ENCODE measurements at places on chromosomes 2 and 18.

DNA sequence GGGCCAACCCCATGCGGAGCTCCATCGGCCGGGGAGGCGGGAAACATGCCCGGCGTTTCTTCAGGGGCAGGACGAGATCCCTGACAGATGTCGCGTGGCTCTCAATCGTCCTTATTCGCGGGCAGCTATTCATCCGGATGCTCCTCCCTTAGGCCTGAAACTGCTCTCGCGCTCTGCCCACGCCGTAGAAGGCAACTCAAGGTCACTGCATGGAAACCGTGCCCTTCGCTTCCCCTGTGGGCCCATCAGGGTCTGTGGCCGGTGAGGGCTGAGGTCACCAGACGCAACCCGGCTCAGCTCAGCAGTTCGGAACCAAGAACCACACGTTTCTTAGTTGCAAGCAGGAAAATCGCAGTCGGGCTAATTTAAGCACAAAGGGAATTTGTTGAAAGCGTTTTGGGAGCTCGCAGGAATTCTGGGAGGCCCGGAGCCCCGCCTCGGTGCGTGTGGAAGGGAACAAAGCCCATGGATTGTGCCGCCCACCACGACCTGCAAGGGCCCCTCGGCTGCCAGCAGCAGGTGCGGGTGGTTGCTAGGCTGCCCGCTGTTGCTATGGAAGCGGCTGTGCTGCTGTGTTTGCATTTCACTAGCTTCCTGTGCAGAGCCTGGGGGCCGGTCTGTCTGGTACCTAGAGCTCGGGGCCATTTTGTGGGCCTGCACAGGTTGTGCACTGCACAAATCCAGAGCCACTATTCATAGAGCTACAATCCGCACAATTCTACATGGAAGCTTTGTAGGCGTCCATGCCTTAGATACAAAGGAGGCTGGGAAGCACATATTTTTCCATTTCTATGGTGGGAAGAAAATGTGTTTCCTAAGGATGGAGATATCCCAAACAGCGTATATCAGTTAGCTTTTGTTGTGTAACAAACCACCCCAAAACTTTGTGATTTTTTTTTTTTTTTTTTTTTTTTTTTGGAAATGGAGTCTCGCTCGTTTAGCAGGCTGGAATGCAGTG lies 6.0 kb upstream of the ALLC start:
- peak; percentile 58 for DNase-seq

- DNase-seq, result no peak
Observed at GRCh38 chr2:149816756-149817551, 229.4 kb upstream of the MMADHC start.

- no peak for DNase-seq
Observed at GRCh38 chr18:55419132-55419946, 168.7 kb downstream of the TCF4 start.

GRCh38 chr18:13611601-13612195 lies 114.7 kb downstream of the FAM210A start:
- DNase-seq, result no peak

GRCh38 chr2:144475044-144475443 lies 44.9 kb downstream of the ZEB2 start:
- DNase-seq, result no peak

- DNase-seq, result no peak
Observed at GRCh38 chr2:231238689-231239088, 40.3 kb downstream of the ARMC9 start.

- DNase-seq, result no peak
Observed at GRCh38 chr18:54671291-54671881, 80.3 kb downstream of the DYNAP start.

GRCh38 chr18:30139631-30140287 lies 902.8 kb downstream of the DSC3 start:
- no peak for DNase-seq

GRCh38 chr2:206804326-206804725 lies 38.9 kb downstream of the FASTKD2 start:
- DNase-seq, result no peak

GRCh38 chr2:5549771-5550170 lies 142.4 kb upstream of the SOX11 start:
- no peak for DNase-seq

GRCh38 chr2:24328010-24328409 lies 32.3 kb downstream of the ITSN2 start:
- DNase-seq, result no peak

DNA sequence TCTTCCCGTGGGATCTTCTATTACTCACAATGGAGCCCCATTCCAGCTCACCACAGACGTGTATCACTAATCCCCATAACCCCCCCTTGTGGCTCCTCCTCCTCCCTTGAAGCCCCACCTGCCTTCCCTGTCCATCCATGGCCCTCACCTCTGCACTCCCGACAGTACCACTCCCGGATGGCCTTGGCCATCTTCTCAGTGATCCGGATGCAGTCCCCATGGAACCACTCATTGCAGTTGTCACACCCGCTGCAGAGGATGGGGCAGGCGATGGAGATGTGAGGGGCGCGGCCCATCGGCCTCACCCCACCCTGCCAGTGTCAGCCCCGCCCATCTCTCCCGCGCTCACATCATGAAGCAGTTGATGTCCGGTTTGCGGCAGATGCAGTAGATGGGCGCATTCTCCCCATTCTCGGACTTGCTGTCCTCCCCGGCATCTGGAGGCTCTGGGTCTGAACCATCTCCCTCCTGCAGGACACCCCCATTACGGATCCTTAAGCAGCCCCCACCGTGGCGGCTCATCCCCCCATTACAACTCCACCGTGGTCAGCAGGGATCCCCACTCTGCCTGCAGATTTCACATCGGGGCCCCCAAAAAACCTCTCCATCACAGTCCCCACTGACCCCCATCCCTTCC lies 983 bp downstream of the CXXC1 start:
- DNase-seq, result peak; percentile 35

DNA sequence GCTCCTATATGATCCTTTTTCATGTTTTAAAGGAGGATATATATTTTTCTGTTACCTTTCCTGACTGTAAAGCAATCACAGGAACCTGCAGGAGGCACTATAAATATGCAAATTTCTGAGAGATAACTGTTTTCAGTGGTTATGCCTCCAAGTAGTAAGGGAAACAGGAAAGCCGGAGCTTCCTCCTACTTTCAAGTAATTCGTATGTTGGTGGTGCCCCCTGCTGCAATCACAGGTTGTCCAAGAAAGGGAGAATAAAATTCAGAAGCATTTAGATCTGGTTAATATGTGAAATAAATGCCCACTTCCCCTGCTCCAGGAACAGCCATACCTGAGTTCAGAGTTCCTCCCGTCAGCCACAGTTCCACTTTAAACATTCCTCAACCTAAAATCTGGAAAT lies 12.0 kb upstream of the BCL11A start:
- no peak for DNase-seq

GRCh38 chr2:77395011-77395410 lies 127.2 kb downstream of the LRRTM4 start:
- no peak for DNase-seq

- peak; percentile 48 for DNase-seq
Observed at GRCh38 chr2:230956827-230957755, 32.0 kb upstream of the GPR55 start.

DNA sequence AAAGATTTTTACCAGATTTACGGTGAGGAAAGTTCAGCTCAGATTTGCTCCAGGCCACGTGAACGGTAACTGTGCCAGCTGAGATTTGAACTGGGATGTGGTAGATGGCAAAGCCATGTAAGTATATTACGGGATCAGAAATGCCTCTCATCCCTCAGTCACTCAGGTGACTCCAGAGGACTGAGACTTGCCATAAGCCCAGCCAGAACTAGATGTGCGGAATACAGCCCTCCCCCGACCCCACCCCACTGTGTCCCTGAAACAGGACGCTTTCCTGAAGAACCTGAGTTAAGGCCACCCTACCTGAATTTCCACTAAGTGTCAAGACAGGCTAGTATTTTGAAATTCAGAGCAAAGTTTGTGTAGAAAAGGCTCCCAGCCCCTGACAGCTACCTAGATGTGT lies 1.3 kb upstream of the FHL2 start:
- DNase-seq, result no peak

- no peak for DNase-seq
Observed at GRCh38 chr2:154032220-154032619, 160.5 kb downstream of the GALNT13 start.

GRCh38 chr18:2538844-2539243 lies 32.5 kb downstream of the METTL4 start:
- no peak for DNase-seq

- no peak for DNase-seq
Observed at GRCh38 chr2:38194751-38195150, 118.8 kb upstream of the CYP1B1 start.

- DNase-seq, result no peak
Observed at GRCh38 chr18:63207143-63207790, 112.3 kb downstream of the BCL2 start.

DNA sequence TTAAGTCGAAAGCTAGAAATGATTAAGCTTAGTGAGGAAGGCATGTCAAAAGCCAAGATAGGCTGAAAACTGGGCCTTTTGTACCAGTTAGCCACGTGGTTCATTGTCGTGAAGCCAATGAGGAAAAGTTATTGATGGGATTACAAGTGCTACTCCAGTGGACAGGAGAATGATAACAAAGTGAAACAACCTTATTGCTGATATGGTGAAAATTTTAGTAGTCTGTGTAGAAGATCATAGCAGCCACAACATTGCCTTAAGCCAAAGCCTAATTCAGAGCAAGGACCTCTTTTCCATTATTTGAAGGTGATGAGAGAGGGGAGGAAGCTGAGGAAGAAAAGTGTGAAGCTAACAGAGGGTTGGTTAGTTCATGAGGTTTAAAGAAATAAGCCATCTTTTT lies 24.1 kb upstream of the RAMP1 start:
- no peak for DNase-seq

DNA sequence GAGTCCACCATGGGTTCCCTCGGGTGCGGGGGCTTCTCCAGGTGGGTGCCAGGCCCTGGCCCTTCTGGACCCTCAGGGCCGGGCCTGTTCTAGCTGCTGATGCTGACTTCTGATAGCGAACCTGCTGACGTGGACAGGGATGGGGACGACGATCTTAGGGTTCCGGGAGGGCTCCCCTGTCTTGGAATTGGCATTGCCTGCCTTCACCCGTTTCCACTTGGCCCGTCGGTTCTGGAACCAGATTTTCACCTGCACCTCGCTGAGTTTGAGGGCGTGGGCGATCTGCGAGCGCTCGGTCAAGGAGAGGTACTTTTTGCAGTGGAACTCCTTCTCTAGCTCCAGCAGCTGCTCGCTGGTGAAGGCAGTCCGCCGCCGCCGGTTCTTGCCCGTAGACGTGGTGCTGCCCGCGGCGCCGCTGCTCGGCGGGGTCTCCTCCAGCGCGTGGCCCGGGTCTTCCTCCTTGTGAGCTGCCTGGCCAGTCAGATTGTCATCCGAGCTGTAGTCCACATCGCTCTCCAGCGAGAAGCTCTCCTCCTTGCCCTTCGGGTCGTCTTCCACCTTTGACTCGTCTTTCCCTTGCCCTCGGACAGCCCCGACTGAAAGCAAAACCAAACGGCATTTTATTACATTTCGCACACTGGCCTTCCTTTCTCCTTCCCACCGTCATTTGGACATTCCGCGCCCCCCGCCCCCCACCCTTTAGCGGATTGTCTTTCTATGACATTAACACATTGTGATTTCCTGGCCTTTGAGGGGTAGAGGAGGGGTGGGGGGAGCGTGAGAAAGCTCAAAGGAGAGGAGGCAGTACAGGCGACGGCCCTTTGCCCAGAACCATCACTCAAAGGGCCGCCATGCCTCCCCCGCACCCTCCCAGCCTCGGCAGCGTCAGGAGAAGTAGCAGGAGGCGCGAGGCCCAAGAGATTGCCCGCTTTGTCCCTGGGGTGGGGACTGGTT lies 2.1 kb downstream of the GBX2 start:
- DNase-seq, result no peak

DNA sequence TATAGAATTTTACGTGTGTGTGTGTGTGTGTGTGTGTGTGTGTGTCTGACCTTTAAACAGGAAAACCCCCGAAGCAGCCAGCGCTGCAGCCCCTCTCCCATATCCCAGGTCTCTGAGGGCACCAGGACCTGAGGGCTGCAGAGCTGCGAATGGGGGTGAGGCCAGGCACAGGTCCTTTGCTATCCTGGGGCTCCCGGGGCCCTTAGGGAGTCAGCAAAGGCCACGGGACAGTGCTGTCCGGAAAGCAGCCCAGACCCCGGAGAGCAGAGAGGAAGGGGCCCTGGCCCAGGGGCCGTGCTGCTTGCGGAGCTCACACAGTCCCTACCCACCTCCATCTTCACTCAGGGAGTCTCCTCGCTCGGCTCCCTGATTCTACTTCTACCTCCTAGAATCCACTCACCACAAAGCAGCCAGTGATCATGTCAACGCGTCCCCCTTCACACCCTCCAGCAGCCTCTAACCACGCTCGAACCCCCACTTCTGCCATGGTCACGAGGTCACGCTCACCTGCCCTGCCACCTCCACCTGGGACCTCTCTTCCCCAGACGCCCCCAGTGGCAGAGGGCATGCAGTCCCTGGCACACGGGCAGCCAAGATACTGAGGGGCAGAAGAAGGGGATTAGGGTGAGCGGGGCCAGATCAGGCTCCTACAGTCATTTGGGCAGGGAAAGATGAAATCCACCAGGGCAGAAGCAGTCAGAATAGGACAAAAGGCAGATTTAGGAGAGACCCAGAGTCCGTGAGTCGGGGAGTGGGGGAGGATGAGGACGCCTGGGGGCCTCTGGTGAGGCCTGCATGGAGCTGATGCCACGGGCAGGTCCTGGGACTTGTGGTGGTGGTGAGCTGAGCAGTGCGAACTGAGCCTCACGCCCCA lies 86.7 kb downstream of the USP40 start:
- DNase-seq, result no peak

DNA sequence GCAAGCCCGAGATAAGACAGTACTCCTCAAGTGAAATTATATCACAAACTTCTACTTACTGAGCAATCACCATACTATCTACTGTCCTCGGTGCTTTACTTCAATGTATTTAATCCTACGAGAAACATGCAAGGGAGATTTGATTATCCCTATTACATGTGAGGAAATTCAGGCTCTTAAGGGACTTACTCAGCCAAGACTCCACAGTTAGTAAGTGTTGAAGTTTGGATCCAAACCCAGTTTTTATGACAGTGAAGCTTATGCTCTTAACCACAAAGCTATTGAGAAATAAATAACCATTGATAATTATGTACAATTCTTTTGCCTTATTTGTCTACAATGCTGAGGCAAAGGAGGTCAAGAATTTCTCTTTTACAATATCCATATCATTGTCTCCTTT lies 672.9 kb upstream of the ACVR2A start:
- DNase-seq, result no peak

DNA sequence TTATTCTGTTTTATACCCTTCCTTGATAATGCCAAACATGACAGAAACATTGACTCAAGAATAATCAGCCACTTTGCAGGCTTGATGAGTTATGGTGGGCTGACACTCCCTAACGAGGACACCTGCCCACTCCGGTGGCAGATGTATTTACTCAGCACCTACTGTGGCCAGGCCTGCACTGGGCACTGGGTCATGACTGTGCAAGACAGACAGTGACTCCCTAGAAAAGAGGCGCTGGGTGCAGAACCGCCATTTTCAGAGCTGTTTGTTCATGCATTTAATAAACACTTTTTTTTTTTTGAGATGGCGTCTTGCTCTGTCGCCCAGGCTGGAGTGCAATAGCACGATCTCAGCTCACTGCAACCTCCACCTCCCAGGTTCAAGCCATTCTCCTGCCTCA lies 32.5 kb downstream of the SNED1 start:
- DNase-seq, result no peak

All from stimulated activated CD8-positive, alpha-beta memory T cell treated with anti-CD3 and anti-CD28 coated beads, Interleukin-15, amount 100 ng/mL, for 48 hours (primary cell).